Kidney (tissue), 22 donors: ENCODE measurements at places on chromosomes 7 and 10. TPM values are rescaled to one million over a fixed set of nuclear protein-coding genes. Genes with fewer than 3 reads are reported as not detected.

The MET gene
- total RNA-seq = 225 TPM

- peak; percentile 47 for DNase-seq
- H3K4me1 ChIP-seq = no peaks in the 10 kb centered on the region
- H3K4me3 ChIP-seq = no peak overlapping the region
- no peaks in the 10 kb centered on the region for H3K36me3 ChIP-seq
- H3K27ac ChIP-seq = peak overlapping the region; percentile 2
Measured at GRCh38 chr7:20199015-20199737, 18.0 kb downstream of the MACC1 start.

DNA sequence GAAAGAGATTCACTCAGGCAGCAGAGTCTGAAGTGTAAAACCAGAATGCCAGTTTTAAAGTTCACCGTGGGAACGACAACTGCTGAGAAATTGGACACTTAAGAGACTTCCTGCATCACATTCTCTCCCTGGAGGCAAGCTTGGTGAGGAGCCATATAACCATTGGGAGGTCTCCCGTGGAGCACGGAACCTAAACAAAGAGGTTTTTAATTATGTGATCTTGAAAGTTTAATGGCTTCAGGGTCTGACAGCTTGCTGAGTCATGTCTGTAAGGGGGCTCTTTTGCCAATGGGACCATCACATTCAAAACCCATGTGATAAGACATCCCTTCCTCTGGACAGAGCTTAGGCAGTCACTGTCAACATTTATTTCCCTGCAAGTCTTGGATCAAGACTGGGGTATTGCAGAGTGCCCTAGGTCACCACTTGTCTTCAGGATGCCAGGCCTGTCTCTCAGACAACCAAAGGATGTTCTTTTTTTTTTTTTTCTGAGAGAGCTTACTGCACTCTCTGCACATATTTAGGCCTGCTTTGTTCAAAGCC, 674.4 kb downstream of the TYW1 start:
- H3K27me3 ChIP-seq = no peaks in the 10 kb centered on the region
- H3K36me3 ChIP-seq = no peaks in the 10 kb centered on the region
- H3K4me3 ChIP-seq = no peak overlapping the region
- H3K27ac ChIP-seq = no peak overlapping the region
- peak; percentile 58 for DNase-seq

The PTF1A gene
- total RNA-seq = not detected

DNA sequence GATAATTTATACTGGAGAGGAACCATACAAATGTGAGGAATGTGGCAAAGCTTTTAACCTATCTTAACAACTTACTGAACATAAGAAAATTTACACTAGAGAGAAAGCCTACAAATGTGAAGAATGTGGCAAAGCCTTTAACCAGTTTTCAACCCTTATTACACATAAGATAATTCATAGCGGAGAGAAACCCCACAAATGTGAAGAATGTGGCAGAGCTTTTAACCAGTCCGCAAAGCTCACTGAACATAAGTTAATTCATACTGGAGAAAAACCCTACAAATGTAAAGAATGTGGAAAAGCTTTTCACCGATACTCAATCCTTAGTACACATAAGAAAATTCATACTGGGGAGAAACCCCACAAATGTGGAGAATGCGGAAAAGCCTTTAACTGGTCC, 37.9 kb downstream of the ZNF138 start:
- no peak overlapping the region for H3K4me3 ChIP-seq
- H3K27me3 ChIP-seq = no peaks in the 10 kb centered on the region
- no peak overlapping the region for H3K27ac ChIP-seq
- DNase-seq = no peak
- peaks cover 5% of the 10 kb centered on the region for H3K36me3 ChIP-seq

DNA sequence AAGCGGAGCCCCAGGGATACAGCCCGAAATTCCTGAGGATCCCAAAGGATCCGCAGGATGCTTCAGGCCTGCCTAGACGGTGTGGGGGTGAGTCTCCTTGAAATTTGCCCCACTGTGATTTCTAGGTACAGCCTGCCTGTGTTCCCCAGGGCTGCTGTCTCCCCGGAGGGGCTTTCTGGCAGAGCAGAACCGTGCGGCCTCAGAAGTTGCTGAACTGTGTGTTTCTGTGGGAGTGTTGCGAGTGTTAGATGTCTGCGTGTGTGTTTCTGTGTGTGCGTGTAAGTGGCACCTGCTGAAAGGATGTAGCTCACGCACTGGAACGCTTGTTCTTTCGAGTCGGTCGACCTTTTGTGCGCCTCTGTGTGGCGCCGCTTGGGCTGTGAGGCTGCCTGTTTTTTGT, 27.8 kb upstream of the ZNF273 start:
- no peaks in the 10 kb centered on the region for H3K4me1 ChIP-seq
- H3K27ac ChIP-seq = no peak overlapping the region
- DNase-seq = no peak
- no peaks in the 10 kb centered on the region for H3K36me3 ChIP-seq

- H3K27me3 ChIP-seq = no peaks in the 10 kb centered on the region
- H3K27ac ChIP-seq = no peak overlapping the region
- H3K4me1 ChIP-seq = no peaks in the 10 kb centered on the region
Measured at GRCh38 chr7:96241855-96242254, 80.0 kb downstream of the SLC25A13 start.

DNA sequence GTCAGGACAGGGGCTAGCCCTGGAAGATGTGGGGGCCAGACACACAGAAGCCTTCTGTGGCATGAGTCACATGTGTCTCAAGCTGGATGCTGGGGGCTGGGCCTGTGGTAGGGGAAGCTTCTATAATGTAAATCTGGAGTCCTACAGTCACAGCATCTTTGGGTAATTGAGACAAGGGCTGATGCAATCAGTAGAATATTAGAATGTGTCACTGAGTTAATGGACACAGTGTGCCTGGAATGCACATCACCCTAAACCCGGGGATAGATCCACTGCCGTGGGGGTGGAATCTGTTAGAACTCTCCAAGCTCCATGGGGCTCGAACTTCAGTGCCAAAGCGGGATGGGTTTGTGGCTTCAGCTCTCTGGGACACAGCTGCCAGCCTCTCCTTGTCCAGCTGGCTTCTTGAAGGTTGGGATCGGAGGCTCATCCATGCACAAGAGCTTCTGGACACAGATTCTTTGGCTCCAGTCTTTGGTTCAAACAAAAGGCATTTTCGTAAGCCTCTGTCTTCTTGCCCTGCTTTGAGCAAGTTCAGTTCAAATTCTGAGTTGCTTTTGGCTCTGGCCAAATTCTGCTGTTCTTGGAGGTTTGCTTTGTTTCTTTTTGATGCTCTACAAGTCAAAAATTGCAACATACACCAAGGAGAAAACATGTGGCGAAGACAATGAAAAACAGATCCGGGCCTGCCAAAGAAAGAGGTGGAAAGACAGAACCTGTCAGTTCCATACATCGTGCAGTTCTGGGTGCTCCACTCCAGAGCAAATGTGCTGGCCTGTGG, 194.8 kb upstream of the ZNF32 start:
- no peak for DNase-seq
- no peaks in the 10 kb centered on the region for H3K27me3 ChIP-seq
- no peak overlapping the region for H3K27ac ChIP-seq
- peaks cover 4% of the 10 kb centered on the region for H3K4me1 ChIP-seq

DNA sequence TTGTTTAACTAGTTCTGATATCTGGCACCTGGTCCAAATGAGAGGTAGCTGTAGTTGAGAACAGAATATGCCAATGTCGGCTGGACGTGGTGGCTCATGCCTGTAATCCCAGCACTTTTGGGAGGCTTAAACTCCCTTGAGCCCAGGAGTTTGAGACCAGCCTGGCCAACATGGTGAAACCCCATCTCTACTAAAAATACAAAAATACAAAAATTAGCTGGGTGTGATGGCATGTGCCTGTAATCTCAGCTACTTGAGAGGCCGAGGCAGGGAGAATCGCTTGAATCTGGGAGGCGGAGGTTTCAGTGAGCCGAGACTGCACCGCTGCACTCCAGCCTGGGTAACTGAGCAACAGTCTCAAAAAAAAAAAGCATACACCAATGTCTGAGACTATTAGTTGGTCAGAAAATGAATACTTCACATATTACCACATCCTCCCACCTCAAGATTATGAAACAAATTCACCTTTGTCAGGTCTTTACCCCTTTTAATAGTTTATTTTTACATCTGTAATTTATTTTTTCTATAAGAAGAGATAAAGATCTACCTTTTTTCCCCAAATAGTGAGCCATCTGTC, 38.8 kb downstream of the EPC1 start:
- DNase-seq = no peak
- peaks cover 11% of the 10 kb centered on the region for H3K36me3 ChIP-seq
- no peaks in the 10 kb centered on the region for H3K27me3 ChIP-seq
- H3K27ac ChIP-seq = no peak overlapping the region
